ENCODE measurements at places on chromosomes 2 and 18.
A peak's percentile ranks its signal among the peaks of the same experiment; 100 is the strongest.

GRCh38 chr2:20103530-20103929, 52.1 kb upstream of the LAPTM4A start:
- DNase-seq, result peak; percentile 24

DNA sequence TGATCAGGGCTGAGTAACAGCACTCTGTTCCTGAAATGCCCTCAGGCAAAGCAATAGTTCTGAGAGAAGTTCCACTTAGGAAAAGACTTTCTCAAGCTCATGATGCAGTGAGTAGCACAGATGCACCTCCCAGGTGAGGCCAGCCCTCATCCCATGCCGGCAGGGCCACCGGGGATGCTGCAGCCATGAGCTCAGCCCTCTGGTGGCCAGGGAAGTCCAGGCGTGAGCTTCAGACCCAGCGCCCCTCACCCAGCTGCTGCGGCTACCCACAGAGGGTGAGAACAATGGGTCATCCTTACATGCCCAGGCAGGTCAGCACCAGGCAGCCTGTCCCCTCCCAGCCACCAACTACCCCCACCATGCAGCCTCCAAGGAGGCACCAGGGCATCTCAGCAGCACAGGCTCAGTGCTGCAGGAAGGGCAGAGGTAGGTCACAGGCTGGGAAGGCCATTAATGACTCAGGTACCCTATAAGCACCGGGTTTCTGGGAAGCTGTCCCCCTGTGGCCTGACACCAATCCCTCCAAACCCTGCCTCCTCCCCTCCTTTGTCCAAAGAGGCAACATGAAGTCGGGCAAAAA, 50.6 kb downstream of the TTC32 start:
- no peak for DNase-seq

- no peak for DNase-seq
Measured at GRCh38 chr2:38529208-38529607, 73.5 kb downstream of the HNRNPLL start.

DNA sequence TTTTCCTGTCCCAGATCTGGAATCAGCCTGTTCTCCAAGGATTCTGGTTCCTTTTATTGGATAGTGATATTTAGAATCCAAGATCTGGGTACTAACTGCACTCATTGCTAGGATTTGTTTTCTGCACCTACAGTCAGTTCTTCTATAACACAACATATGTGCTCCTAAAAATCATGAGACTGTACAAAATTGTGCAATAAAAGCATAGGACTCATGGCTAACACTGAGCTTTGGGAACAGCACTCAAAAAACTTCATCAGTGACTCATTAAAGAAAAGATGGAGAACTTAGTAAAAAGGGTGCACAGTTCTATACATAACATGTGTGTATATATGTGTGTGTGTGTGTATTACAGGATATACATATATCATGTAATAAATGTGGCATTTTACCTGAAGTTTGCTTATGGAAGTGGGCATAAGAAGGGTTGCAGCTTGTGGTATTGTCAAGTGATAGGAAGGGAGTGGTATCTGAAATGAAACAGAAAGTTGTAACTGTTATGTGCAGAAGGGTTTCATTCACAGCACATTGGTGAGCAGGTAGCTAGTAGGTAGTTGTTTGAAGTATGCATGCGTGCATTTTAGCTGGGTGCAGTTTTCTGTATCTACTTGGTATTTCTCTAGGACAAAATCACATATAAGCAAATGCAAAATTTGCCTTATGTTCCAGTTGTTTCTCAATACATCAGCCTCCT, 5.9 kb upstream of the SCYGR2 start:
- peak; percentile 43 for DNase-seq

GRCh38 chr18:36464126-36464651, 166.7 kb downstream of the FHOD3 start:
- no peak for DNase-seq

All from inflammatory macrophage treated with lipopolysaccharide for 1 hour (primary cell).